CD4-positive, alpha-beta T cell (primary cell): ENCODE measurements at places on chromosomes 12 and 14. TPM values are rescaled to one million over a fixed set of nuclear protein-coding genes. Genes with fewer than 3 reads are reported as not detected.

- no peak for DNase-seq
Measured at GRCh38 chr12:88985011-88985410, 367.3 kb downstream of the DUSP6 start.

The PGF gene
- total RNA-seq = 0.11 TPM

GRCh38 chr14:62117751-62118105 lies 355.5 kb downstream of the SNAPC1 start:
- no peak for DNase-seq

The SIX4 gene
- total RNA-seq = not detected

DNA sequence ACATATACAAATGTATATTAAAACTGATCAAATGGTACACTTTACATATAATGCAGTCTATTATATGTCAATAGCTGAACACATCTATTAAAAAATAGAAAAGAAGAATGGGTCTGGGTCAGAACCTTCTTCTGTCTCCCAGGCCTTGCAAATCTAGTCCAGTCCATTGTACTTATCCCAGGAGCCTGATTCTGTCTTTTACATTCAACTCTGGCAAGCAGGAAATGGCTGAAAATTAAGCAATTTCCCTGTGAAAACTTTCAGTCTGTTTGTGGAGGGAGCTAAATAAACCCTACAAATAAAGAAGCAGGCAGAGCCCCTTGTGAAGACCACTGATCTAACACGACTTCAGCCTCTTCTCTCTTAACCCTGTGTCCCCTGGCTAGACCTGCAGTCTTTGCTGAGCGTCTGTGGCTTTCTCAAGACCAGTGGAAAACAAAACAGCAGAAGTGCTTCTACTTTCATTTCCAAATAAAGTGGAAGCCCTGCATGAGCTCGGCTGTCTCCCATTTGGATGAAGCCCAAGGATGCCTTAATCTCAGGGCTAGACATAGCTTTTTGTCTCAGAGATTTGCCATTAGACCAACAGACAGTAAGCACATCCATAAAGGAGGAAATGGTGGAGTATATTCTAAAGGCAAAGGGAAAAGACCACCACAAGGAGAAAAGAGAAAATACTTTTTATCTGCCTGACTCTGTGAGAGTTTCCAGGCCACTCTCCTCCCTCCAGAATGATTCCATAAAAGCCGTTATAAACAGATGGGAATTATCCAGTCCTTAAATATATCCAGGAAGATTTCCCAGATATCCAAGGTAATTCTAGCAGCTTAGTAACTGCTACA lies 48.2 kb downstream of the CRACR2A start:
- no peak for DNase-seq

DNA sequence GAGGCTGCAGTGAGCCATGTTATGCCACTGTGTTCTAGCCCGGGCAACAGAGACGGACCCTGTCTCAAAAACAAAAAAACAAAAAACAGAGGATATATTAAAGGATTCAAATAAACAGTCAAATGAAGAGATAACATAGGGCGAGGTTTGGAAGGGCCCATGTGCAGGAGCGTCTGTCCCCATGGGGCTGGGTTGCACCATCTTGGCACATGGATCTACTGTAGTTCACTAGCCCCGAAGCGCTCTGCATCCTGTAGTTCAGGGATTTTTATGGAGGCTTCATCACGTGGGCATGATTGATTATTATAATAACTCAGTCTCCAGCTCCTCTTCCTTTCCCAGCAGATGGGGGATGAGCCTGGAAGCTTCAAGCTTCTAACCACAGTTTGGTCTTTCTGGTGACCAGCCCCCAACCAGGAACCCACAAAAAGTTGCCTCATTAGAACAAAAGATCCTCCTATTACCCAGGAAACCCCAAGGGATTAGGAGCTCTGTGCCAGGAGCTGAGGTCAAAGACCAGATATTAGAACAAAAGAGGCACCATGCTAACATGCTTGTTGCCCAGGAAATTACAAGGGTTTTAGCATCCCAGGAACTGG lies 59.9 kb downstream of the HCAR2 start:
- no peak for DNase-seq

- no peak for DNase-seq
Measured at GRCh38 chr14:75383721-75384120, 44.1 kb upstream of the JDP2 start.

The SCN8A gene
- total RNA-seq = 0.14 TPM

The NPAS3 gene
- not detected for total RNA-seq

DNA sequence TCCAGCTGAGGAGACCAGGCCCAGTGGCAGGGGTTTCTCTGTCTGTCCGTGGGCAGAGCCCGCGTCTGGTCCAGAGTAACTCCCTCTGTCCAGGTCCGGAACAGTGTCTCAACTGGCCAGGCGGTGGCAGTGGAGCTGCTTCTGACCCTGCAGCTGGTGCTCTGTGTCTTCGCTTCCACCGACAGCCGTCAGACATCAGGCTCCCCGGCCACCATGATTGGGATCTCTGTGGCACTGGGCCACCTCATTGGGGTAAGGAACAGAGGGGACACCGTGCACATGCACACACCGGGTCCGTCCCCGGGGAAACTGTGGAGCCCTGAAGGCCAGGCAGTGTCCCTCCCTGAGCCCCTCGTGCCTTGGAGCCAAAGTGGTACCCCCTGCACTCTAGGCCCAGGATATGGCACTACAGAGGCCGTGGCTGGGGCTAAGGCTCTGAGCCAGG lies 1.5 kb downstream of the AQP6 start:
- DNase-seq = no peak

- DNase-seq = peak; percentile 31
Measured at GRCh38 chr14:102778338-102779083, 1.3 kb downstream of the TRAF3 start.

DNA sequence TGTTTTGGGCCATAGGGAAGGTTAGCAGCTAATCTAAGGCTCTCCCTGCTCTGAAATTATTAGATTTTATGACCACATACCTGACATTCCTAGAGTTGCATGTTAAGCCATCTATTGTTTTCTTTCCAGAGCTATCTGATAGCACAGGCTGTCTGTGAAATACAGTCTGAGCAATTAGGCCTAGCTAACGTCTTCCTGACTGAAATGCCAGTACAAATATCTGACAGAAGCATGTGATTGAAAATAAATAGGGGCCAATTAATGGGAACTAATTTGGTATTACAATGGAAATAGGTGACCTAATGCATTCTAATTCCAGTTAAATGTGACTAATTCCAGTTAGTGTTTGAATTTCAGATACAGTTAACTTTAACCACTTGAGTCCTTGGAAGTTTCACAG lies 115.2 kb downstream of the C12orf75 start:
- no peak for DNase-seq

DNA sequence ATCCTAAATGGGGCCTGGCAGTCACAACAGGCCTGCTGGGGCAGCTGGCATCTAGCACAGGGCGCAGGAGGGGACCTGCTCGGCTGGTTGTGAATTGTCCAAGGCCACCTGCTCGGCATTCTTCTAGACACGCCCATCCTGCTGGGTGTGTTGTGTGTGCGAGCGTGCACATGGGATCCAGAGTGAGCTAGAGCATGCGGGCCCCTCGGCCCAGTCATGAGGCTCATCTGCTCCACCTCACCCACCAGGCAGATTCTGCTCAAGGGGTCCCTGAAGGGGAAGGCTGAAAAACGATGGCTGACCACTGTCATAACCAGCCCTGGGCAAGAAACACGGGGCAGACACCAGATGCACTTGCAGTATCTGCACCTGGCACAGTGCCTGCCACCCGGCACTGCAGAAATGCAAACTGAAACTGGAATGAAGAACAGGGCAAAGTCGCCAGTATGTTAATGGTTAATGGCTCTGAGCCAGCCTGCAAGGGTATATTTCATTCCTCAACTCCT lies 31.8 kb downstream of the MAX start:
- DNase-seq = no peak

GRCh38 chr14:31934767-31935266 lies 142.3 kb upstream of the ARHGAP5 start:
- DNase-seq = peak; percentile 38

The RFX4 gene
- total RNA-seq = not detected

GRCh38 chr12:25322918-25323531 lies 72.3 kb upstream of the KRAS start:
- no peak for DNase-seq

The SLC2A13 gene
- total RNA-seq = 1.6 TPM

DNA sequence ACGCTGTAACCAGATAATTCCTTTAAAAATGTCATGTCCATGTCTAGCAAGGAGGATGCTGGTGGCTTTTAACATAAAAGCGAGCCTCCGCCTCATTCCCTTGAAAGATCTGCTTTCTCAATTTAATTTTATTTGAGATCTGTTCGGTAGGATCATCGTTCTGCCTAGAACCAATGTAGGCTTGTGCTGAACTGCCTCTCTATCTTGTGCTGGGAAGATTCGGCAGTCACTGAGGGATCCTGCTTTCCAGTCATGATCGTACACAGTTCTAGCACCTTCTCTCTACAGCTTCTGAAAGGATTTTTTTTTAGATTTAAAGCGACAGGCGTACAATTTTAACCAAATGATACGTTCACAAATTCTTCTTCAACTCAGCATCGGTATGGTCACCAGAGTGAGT lies 54.3 kb downstream of the PEBP1 start:
- DNase-seq = no peak

The SPIC gene
- total RNA-seq = not detected

- DNase-seq = no peak
Measured at GRCh38 chr12:98998697-98999299, 353.7 kb downstream of the APAF1 start.

DNA sequence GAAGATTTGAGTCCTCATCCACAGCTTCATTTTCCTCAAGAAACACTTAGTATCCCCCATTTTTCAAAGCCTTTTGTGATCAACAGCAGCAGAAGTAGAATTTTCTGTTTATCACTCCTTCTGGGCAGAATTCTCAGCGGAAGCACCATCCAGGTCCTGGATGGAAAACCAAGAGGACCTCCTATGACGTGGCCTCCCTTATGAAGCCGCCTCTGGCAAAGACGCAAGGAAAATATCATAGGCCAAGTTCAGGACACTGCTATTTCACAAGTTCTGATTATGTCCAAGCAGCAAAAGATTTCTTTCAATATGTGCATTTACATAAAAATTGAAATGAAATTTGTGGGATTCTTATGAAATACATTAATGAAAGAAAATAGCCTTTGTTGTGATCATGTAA lies 315.0 kb downstream of the SEC23A start:
- no peak for DNase-seq

- no peak for DNase-seq
Measured at GRCh38 chr14:98325761-98326160, 946.2 kb downstream of the BCL11B start.

DNA sequence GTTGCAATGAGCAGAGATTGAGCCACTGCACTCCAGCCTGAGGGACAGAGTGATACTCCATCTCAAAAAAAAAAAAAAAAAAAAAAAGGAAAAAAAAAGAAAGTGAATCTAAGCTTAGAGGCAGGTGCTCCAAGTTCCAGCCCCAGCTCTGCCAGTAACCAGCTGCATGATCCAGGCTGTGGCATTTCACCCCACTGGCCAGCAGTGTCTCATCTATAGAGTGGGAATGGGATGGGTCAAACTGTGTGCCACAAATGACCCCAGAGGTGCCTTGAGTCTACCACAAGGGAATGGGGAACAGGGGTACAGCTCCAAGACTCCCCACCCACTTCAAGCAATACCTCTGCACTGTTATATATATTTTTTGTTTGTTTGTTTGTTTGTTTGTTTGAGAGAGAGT lies 5.0 kb downstream of the PLEKHD1 start:
- DNase-seq = no peak

The COCH gene
- total RNA-seq = not detected

The LRTM2 gene
- total RNA-seq = 0.11 TPM

DNA sequence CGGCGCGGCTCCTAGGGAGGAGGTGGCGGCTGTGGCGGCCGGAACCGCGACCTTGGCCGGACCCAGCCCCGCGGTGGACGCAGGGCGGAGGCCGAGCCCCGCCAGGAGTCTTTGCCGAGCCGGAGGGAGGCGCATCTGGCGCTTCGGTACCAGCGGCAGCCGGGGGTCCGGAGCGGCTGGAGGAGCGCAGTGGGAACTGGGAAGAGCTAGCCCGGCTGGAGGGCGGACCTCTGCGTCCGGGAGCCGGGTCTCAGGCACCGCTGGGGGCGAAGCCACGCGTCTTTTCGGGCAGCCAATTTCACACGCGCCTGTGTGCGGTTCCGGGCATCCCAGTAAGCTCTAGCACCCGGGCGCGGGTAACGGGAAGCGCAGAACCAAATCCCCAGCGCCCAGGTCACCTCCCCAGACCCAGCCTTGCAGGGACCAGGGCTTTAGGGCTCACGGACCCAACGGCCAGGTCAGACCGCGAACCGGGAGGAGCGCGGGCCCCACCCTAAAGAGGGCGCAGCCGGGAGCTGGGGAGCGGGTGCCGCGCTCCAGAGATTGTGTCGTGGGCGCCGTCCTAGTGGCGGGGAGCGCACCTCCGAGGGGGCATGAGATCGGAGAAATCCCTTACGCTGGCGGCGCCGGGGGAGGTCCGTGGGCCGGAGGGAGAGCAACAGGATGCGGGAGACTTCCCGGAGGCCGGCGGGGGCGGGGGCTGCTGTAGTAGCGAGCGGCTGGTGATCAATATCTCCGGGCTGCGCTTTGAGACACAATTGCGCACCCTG lies 89.4 kb downstream of the GALNT8 start:
- DNase-seq = no peak

- DNase-seq = no peak
Measured at GRCh38 chr14:50670196-50670865, 2.2 kb upstream of the SAV1 start.

- DNase-seq = no peak
Measured at GRCh38 chr14:74879427-74880182, 2.1 kb upstream of the DLST start.

The CLEC4A gene
- total RNA-seq = 1.0 TPM

DNA sequence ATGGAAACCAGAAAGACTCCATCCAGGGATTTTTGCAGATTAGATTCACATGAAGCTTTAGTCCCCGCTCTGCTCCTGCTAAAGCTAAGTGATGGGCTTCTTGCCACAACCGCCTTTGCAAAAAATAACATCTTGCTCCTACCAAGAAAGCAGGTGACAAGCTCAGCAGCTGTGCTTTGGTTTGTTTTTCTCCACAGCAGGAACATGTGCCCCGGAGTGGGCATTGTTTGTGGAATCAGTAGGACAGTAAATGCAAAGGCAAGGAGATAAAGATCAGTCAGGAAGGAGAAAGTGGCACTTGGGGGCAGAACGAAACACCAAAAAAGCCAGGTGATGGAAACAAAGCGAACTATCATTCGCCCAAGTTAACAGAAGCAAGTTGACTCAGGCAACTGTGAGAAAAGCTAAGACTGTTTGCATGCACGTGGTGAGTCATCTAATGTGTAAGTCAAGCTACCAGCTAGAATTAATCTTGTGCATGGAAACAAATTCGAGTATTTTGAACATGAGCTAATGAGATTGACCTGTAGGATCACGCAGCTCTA lies 165.5 kb upstream of the PLXNC1 start:
- no peak for DNase-seq

DNA sequence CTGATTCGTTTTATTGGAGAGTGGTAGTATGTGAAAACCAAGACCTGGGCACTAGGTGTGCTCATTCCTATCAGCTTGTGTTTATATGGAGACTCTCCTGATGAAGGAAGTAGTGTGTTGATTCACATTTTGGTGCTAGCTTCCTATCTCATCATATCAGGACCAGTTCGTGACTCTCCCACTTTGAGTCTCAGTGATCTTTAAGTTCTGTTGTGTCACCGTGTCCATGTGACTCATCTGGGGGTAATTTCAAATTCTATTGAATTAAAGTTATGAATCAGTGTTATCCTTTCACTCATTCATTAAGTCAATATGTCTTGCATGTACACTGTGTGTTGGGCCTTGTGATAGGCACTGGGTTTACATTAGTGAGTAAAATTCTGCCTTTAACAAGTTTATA lies 180.2 kb downstream of the CACNA1C start:
- DNase-seq = no peak

The ACSM4 gene
- total RNA-seq = not detected

The TMCC3 gene
- total RNA-seq = 1.3 TPM

GRCh38 chr12:28145216-28145615 lies 45.0 kb upstream of the CCDC91 start:
- DNase-seq = no peak
